ENCODE measurements at places on chromosomes 5 and 9.

- no peak for DNase-seq
Observed at GRCh38 chr9:100637787-100638186, 59.9 kb downstream of the CAVIN4 start.

GRCh38 chr5:165327631-165328030, 1822.2 kb downstream of the MAT2B start:
- DNase-seq: no peak

GRCh38 chr5:122581629-122582028, 193.3 kb upstream of the SNX2 start:
- no peak for DNase-seq

- peak; percentile 55 for DNase-seq
Observed at GRCh38 chr5:26388976-26389375, 649.4 kb downstream of the CDH9 start.

DNA sequence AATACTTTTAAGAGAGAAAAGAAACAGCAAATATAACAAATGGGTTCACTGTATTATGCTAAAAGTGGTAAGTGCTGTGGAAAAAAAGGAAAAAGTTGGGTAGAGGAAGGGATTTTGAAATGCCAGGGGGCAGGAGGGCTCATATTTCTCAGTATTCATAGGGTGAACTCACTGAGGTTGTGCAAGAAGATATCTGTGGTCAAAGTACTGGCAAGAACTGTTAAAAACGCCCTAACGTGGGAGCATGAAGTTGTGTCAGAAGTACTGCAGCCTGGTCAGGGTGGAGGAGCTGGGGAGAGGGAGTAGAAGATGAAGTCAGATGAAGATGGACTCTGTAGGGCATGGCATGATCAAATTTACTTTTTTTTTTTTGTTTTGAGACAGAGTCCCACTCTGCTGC, 31.2 kb upstream of the SLC28A3 start:
- DNase-seq: no peak

- no peak for DNase-seq
Observed at GRCh38 chr5:180816608-180817534, 14.3 kb upstream of the MGAT1 start.

DNA sequence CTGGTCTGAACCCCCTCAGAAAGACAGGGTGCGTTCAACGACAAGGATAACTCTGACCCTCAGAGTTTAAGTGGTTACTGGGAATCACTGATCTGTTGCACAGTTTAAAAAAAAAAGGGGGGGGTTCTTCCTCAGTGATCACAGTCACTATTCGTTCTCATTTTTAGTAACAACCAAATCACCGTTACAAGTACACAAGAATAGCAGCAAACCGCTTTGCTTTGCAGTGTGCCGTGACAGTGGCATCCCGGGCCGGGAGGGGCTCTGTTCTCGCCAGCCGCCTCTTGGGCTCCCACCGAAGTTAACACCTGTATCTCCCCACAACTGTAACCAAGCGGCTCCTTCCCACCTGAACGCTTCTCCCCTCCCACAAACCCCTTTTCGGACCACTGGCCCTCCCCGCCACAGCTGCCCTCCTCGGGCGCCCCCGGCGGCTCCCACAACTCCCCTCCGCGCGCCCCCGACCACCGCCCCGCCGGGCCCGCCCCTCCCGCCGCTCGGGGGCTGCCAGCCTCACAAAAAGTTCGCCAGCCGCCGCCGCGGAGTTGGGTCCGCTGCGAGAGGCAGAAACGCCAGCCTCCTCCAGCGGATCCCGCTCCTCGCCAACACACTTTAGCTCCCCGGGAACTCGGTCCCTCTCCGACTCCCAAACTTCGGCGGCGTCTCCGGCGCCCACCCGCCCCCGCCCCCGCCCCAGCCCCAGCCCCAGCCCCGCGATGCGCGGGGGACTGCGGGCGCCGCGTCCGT, 1.2 kb downstream of the SSBP2 start:
- DNase-seq: no peak

DNA sequence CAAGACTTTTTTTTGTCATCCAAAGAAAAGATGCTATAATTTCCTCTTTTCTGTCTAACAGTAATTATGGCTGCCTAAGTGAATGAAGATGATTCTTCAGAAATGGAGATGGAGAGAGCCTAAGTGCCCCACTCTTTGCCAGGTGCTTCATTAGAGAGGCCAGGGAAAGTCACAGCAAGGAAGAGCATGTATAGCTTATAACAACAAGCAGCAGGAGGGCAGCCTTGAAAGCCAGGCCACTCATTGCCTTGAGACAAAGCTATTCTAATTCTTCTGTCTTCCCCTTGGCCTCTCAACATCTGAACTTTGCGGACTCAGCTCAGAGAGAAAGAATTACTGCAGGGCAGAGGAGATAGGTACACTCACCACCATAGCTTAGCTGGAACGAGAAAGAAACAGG, 112.0 kb upstream of the ZNF366 start:
- DNase-seq: no peak

DNA sequence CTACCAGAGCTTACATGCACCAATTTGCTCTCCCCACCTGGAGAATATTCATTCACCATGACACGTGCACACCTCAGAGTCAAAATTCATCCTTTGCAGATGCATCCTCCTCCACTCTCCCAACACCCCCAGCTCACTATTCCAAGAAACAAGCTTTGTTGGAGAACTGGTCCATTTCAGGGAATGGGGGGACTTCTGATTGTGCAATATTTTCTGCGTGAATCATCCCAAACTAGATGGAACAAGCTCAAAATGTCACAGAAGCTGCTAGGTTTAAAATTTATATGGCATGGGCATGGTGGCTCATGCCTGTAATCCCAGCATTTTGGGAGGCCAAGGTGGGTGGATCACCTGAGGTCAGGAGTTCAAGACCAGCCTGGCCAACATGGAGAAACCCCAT, 3.6 kb downstream of the GLDC start:
- no peak for DNase-seq

DNA sequence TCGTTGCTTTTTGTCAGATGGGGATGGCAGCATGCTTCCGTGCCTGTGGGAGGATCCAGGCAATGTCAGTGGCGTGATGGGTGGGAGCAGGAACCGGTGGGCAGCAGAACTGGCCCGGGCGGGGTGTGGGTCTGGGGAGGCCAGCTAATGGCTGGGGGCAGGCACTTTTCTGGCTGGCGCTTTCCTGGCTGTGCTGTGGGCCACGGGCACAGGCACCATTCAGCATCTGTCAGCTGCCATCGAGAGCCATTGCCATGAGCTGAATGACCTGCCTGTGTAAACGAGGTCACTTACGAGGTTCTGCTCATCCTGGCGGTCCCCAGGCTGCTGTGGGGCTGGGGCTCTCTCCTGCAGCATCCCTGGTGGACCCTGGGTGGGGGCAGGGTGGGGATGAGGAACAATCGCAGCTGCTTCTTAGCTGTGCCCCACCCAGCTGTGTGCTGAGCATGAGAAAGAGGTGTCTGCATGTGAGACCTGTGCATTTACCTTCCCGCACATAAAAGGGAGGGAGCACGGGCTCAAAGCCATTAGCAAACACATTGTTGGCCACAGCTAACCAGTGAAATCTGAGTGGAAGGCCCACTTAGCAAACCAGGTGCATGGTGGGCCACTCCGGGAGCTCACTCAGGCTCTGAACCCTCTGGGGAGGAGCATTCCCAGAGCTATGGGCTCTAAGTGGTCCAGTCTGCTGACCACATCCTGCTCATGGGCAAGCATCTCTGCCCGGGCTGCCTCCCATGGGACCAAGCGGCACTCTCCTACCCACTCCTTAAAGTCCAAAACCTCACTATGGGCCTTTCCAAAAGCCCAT, 41.3 kb upstream of the OLFM1 start:
- DNase-seq: no peak

- no peak for DNase-seq
Observed at GRCh38 chr5:59133764-59134261, 550.9 kb downstream of the RAB3C start.

DNA sequence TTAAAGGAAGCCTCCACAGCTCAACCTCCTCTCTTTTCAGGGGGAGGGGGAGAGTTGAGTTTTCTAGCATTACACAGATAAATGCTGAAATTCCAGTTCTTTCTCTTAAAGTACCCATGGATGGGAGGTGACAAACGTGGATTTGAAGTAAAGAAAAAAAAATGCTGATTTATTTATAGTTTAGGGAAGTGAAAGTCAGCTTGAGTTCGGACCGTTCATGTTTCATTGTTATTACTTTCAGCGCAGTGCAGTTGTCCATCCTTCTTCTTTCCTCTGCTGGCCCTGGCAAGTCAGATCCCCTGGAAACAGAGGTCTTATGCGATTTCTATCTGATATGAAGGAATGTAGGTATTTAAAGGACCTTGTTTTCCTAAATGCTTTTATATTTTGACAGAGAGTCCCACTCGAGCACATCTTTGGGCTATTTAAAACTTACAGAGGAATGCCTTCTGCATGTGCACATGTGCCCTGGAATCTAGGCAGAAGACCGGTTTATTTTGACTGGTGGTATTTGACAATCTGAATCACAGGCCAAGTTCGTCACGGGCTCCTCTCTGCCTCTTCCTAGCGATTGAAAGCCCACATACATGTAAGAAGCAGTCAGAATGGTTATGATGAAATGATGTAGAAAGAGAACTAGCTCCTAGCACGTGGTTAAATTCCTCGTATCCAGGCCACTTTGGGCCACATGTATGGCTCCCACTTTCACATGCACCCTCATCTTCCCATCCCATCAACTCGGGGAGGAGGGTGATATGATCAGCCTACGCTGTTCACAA, 385.2 kb upstream of the KLF4 start:
- no peak for DNase-seq

- DNase-seq: no peak
Observed at GRCh38 chr5:156918311-156918845, 44.6 kb downstream of the TIMD4 start.

DNA sequence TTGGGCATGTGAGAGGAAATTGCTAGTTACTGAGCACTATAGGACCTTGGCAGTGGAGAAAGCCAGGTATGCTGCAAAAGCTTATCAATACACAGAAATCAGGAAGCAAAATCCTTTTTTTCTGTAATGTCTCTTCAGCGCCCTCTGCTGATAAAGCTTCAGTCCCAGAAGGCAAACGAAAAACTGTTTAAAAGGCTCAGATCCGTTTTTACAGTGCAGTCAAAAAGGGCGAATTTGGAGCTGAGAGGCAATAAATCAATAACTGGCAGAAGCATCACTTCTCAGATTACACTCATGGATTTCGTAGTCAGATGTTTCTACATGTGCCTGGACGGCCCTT, 1.1 kb upstream of the MAN2A1 start:
- peak; percentile 22 for DNase-seq

- DNase-seq: no peak
Observed at GRCh38 chr9:77194423-77194822, 17.1 kb downstream of the VPS13A start.

DNA sequence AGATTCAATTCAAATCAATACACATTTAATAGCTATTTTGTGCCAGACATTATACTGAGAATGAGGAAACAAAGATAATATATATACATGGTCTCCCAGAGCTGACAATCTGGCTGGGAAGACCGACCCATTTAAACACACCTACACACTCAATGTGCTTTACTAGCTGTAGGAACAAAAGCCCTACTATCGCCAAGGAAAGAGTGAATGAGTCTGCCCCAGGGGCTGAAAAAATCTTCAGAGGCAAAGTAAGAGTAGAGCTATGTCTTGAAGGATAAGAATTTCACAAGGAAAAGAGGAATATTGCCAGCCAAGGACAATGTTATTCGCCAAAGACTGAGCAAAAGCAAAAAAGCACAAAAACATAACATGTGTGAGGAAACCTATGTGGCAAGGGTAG, 6.6 kb downstream of the PFDN1 start:
- no peak for DNase-seq

DNA sequence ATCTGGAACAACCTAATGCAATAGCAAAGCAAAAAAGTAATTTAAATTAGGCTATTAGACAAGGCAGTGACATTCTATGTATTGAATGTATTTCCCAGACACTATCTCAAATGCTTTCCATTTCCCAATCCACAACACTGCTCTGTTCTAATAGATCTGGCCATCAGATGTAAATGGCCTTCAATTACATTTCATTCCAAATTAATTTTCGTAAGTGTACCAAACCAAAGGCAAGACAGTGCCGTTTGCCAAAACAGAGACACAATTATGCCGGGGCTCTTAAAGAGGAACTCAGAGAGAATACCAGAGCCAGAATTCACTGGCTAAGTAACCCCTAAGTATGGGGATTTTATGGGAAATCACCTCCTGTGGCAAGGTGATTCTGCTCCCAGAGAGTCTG, 63.1 kb downstream of the GNAQ start:
- peak; percentile 29 for DNase-seq

DNA sequence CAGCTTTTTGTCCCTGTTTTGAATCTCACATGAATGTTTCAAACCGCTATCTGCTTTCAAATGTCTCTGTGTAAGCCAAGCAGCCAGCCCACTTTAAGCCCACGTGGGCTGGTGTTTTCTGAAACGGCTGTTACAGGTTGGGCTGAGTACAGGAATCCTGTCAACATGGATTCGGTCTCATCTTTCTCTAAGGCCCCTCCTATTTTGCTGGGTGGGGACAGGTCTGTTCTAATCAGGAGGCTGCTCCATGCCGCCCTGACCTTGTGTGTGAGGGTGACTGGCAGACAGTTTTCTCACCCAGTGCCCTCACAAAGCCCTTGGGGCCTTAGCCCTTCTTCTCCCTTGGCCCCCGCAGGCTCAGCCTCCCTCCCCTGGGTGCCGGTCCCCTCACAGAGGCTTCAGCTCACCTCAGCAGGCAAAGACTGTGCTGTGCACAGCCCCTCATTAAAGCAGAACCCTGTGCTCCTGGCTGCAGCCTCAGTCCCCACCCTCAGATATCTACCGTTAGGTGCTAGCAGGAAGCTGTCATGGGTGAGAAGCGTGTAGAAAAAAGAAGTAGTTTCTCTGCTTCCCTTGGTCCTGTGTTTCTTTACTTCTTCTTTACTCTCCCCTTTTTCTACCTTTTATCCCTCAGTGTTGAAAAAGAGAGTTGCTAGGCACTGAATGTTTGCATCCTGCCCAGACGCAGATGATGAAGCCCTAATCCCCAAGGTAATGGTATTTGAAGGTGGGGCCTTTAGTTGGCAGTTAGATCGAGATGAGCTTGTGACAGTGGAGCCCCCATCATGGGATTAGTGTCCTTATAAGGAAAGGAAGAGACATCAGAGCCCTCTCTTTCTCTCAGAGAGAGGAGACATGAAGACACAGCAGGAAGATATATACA, 205.7 kb downstream of the ADAMTS12 start:
- DNase-seq: no peak

DNA sequence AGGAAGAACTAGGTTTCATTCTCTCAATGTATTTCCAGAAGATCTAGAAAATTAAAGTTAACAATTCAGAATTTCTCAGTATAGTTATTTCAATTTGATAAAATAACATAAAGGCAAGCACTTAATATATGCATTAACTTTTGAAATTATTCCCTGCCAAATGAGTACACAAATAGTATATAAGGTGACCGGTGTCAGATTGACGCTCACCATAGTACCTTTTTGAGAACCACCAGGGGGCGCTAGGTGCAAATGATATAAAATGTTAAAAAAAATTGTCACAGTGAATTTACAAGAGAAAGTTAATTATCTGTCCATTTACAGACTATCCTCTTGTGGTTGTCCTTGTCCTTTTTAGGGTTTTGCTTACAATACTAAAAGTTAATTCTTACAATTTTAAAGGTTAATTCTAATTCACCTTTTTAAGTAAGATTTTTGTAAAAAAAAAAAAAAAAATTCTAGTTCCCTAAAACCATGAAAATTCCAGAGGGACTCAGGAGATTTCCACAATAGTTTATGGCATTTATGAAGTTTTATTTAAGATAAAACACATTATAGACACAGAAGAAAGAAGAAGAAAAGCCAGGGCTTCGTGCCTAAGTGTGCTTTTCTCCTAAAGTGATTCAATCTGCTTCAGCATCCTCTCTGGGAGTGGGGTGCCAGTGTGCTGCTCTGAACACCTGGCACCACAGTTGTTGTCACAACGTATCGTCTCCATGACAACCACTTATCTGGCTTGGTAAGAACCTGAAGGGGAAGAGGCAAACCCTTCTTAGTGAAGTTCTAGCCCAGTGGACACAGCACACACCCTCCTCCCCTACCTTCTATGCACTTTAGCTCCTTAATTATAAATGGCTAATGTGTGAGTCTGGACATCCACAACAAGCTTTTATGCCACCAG, 1.7 kb downstream of the ADAMTS16 start:
- peak; percentile 83 for DNase-seq
